ENCODE measurements at places on chromosomes 1 and 21.

DNA sequence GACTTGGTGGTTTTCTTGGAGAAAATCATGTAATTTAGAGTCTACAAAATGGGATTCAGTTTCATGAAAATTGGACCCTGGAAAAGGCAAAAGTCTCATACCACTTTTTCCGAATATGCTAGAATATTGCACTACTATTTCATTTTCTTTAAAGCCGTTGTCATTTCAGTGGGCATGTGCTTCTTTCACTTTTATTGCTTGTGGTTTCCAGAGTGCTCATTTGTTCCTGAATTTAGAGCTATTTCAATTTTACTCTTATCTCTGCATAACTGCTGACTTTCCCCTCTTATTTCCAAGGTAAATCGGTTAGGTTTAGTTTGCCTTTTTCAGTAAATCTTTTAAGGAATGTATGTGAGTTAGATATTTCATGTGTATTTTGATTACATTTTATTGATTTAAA, 11.6 kb downstream of the HHAT start:
- DNase-seq, result no peak

GRCh38 chr1:180167721-180168467, 13.2 kb downstream of the QSOX1 start:
- no peak for DNase-seq

DNA sequence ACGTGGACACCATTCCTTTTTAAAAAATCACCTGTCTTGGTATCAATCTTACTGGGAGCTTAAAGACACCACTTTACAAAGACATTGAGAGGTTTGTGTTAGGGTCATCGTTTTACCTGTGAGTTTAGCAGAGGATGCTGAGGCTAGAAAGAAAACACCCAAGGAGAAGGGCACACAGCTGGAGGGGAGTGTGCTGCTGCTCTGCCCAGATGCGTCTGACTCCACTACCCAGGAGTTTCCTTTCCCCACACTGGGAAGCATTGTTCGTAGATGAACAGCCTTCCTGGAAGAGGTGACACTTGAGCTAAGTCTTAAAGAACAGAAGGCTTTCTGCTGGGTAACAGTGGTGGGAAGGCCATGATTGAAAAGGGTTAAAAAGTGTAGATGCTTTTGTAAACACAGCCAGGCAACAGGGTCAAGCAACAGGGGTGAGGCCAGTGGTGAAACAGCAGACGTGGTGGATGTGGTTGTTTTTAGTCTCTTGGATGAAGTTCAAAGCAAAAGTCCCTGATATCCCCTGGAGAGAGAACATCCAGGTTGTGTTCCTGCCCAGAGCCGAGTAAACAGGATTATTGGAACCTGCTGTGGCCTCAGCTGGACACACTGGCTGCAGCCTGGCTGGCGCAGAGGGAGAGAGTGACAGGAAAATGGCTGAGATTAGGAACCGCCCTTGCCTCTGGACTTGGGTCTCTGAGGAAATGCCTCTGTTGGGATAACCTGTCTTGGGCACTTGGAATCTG, 198.6 kb upstream of the JUN start:
- DNase-seq, result peak; percentile 11

GRCh38 chr1:245062741-245063305, 92.0 kb upstream of the KIF26B start:
- no peak for DNase-seq

DNA sequence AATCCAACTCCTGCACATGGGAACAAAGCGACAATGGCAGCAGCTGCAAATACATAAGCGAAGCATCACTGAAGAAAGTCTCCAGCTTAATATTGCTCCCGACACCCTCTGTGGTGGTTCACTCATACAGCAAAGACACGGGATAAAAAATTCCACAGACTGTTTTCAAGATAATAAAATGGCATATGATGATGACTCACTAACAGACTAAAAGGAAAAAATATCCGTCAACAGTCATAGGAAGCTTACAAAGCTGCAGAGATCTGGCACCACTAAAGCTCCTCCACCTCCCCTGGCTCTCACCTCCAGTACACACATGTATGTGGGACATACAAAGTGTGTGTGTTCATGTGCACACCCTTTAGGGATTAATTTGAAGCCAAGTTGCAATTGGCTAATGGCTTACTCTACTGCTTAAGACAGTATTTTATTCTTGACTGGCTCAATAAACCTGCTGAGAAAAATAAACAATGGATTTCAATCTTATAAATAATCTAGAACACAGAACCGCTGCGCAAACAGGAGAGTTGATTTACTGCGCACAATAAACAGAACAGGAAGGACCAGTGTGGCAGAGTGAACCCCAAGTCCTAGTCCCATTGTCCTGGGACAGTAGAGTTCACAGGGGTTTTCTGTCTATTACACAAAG, 94.4 kb downstream of the SLC45A1 start:
- peak; percentile 82 for DNase-seq

DNA sequence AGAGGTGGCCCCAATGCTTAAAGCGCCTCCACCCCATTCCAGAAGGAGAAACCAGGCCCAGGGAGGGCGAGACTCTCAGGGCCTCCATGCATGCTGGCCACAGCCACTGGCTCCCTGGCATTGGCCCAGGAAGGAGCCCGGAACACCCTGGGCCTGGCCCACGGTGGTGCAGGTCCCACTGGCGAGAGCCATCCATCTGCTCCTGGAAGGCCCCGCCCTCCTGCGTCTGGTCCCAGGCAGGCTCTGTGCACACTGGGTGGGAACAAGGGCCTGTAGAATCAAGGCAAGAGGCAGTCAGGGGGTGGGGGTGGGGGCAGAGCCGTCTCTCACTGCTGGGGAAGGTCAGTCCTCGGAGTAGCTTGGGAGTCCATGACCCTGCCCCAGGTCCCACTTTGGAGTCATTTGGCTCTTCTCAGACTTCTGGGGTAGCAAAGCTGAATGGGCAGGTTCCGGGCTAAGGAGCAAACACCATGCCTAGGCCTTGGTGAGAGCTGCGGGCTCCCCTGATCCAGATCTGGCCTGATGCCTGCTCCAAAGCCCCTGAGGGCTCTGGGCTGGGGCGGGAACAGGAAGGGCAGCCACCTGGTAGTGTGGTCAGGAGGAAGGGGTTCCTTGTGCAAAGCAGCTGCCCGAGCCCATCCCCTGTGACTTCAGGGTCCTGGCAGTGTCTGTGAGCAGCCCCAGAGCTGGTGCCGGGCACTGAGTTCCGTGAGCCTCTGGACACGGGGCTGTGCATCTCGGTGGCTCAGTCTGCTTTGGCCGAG, 107.0 kb upstream of the ARHGEF16 start:
- DNase-seq, result no peak

GRCh38 chr1:110872366-110872744, 593 bp upstream of the CD53 start:
- DNase-seq, result no peak

GRCh38 chr1:59041646-59042277, 255.1 kb upstream of the FGGY start:
- peak; percentile 82 for DNase-seq

DNA sequence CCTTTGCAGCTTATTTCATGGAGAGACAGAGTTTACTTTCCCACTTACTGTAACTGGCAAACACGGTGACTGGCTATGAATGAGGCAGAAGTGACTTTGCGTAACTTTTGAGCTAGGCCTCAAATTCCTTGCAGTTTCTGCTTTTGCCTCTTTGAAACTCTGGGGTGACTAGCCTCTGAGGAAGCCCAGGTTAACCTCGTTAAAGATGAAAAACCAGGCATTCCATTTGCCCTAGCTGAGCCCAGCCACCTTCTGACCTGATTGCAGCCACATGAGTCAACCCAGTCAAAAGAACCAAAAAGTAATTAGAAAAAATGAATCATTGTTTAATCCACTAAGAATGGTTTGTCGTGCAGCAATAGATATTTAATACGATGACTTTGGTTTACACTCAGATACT, 20.4 kb downstream of the PRMT6 start:
- DNase-seq, result peak; percentile 84

DNA sequence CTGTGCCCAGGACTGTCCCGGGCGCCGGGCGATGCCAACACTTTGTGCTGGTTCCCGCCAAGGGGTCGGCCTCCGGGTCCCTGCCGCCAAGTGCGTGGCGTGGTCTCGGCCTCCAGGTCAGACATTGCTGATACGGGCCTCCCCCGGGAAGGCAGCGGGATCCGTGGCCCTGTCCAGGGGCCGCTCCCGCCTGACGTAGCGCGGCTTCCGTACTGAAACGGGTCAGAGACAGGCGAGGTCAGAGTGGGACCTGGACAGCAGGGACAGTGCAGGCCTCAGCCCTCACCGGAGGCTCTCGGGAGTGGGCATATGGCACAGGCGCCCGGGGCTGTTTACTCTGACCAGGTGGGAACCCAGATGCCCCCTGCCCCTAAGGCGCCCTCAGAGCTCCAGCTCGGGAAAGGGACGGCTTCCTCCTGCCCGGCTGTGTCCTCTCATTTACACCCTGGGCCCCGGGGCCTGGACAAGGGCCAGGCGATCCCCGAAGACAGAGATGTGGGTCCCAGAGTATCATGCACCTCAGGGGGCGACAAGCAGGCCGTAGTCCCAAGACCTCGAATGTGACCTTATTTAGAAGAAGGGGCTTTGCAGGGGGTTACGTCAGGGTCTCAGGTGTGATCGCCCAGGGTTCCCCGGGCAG, 8.8 kb upstream of the RNF223 start:
- no peak for DNase-seq

- DNase-seq, result peak; percentile 0
Measured at GRCh38 chr1:99407018-99407417, 142.7 kb downstream of the PLPPR4 start.

DNA sequence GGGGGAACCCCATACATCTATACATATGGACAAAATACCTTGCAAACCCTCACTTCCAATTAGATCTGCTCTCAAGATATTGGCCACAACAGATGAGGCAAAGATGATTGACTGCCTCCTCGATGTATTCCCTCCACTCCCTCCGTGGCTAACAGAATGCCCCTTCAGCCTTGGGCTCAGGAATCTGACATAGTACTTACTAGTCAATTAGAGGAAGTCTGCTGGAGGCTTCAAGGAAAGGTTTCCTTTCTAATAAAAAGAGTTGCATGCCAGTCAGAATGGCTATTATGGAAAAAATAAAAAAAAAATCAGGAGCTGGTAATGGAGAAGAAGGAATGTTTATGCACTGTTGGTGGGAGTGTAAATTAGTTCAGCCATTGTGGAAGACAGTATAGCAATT, 90.4 kb upstream of the VAV3 start:
- DNase-seq, result no peak

DNA sequence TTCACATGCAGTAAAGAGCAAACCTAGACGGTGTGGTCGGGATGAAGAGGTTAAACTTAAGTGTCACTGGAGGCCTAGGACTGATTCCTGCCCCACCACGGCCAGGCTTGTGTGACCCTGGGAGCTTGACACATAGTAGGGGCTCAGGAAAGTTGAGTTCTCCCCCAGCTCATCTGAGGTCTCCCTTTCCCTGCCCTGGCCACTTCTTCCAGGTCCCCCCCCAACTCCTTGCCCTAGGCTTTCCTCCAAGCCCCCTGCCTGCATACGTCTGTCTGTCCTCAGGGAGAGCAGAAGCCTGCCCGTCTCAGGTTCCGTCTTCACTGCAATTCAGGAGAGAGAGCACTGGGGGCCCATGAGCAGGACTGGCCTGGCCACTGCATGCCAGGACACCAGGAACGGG, 225.8 kb downstream of the PTPRU start:
- no peak for DNase-seq

DNA sequence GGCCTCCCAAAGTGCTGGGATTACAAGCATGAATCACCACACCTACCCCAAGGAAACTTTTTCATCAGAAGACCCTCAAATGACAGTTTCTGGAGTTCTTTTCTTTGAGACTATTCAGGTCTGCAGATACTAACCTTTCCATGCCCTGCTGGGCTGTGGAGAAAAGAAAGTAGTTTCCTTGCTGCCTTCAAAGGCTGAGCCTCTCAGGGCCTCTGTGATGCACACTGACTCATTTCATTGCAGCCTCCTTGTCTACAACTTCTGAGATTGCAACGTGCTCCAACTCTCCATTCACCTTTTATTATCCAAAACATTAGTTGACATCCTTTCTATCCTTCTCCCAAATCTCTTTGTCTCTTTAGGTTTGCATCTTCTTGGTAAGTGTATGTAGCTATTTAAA, 8.8 kb upstream of the SAMSN1 start:
- no peak for DNase-seq

GRCh38 chr1:107149946-107150345, 9.1 kb downstream of the NTNG1 start:
- no peak for DNase-seq

DNA sequence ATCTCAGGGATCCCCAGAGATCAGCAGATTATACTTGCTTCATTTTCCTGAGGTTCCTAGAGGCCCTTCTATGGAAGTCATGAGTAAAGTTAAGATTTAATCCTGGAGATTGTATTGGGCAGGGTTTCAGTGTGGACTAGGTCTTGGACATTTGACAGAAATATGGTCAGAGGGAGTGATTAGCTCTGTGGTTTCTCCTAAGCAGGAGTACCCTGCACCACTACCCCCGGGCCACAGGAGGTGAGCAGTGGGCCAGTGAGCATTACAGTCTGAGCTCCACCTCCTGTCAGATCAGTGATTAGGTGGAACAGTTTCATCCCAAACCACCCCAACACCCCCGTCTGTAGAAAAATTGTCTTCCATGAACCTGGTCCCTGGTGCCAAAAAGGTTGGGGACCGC, 43.2 kb downstream of the PHACTR4 start:
- peak; percentile 56 for DNase-seq

- DNase-seq, result peak; percentile 44
Measured at GRCh38 chr1:81803431-81804110, 2.8 kb downstream of the ADGRL2 start.

GRCh38 chr1:7489586-7489985, 281.5 kb upstream of the VAMP3 start:
- DNase-seq, result no peak

- no peak for DNase-seq
Measured at GRCh38 chr1:160904783-160905616, 20.0 kb upstream of the ITLN1 start.

- peak; percentile 19 for DNase-seq
Measured at GRCh38 chr1:196034080-196034706, 574.0 kb downstream of the KCNT2 start.

DNA sequence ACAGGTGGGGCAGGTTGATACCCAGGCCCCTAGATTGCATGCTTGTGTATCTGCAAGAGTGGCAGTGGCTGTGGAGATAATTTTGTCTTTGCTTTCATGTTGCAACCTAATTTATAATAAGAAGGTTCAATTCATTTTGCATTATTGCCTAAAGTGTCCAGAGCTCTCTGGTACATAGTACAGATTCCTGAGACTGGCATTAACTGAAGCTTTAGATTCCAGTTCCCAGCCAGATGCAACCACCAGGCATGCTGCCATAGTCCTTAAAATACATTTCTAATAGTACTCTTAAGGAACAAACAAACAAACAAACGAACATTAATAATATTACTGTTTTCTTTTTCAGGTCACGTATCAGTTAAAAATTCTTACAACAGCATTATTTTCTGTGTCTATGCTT, 36.9 kb downstream of the SLC35A3 start:
- no peak for DNase-seq
